A549 (cell line): ENCODE measurements at places on chromosomes 1 and 21.
A peak's percentile ranks its signal among the peaks of the same experiment; 100 is the strongest.

- DNase-seq: no peak
These were observed 73.1 kb upstream of the LRRN2 start for GRCh38 chr1:204758601-204759000.

GRCh38 chr1:93448983-93449804 is 1.3 kb downstream of the FNBP1L start:
- DNase-seq: peak; percentile 21

GRCh38 chr1:84988588-84988987 is 8.3 kb downstream of the MCOLN2 start:
- no peak for DNase-seq

- no peak for DNase-seq
These were observed 6.8 kb downstream of the SLC25A24 start for GRCh38 chr1:108193333-108193732.

DNA sequence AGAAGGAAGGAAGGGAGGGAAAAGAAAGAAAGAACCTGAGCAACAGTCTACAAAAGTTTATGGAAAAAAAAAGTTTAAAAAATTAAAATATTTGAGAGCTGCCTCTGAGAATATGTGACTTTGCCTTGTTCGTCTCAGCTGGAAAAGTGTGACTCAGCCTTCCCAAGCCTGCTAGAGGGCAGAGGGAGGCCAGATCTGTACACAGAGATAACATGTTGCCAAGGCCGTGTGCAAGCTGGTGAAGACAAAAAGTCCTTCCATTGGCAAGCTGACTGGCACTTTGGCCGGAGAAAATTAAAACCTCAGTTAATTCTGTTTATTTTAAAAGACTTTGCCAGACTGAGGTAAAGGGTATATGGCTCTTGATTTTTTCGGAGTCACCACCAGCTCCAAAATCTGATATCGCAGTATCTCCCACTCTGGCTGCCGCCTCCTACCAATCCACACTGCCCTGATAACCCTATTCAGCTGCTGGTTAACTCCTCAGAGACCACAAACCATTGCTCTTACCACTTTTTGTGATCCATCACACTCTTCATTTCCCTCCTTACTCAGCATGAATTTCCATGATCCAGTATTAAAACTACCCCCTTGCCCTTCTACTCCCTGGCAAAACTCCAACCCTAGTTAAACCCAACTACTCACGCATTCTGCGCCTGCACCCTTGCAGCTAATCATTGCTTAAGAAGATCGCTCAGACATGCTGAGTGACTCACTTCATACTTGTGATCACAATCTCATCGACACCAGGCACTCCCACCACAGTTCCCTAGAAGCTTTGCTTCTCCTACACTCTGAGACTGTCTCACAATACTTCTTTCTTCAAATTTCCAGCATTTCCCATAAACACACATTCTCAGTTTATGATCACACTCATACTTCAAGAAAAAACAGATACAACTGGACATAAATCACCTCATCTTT is 5.7 kb upstream of the PPP1R15B start:
- DNase-seq: peak; percentile 97

- no peak for DNase-seq
These were observed 137.1 kb downstream of the LIPI start for GRCh38 chr21:14073615-14074014.

GRCh38 chr1:167795810-167796740 is 74.3 kb downstream of the MPZL1 start:
- DNase-seq: peak; percentile 51

DNA sequence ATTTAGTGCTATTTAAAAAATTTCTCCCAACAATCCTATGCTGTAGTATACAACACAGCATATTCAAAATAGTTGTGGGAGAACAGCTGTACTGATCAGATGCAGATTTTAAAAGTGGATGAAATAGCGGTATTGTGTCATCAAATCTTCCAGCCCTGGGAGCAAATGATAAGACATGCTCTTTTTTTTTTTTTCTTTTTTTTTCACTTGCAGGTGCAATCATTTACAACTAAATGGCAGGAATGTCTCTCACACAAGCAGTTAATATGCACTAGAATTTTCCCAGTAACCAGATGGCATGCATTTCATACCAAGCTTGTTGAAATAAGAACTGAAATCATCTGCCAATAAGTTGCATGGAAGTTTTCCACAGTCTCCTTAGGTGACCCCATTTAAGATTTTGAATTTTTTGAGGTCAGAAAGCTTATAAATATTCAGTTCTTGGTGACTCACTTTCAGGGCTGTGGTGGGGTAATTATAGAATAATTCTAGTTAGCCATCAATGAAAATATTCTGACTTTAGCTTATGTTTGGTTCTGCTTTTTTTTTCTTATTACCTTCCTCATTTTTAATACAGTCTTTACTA is 623.9 kb upstream of the NR5A2 start:
- no peak for DNase-seq

- DNase-seq: no peak
These were observed 446.0 kb upstream of the LRRC7 start for GRCh38 chr1:69121723-69122122.

- DNase-seq: no peak
These were observed 234.8 kb downstream of the NCAM2 start for GRCh38 chr21:21233051-21233450.

DNA sequence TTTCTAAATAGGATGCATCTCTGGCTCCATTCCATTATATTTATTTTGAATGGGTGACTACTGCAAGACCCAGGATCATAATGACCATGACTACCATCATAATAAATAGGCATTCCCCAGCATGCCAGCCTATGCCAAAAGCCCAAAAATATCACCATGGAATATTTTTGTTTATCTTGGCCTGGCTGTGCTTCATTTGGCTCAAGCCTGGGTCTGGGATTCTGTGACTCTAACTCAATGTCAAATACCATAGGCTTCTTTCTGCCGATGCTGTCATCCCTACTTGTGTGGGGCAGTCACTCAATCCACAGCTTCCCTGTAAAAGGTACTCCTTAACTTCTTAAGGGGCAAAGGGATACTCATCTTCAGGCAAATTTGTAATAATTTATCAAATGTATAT is 66.6 kb downstream of the DIRAS3 start:
- no peak for DNase-seq

- no peak for DNase-seq
These were observed 185.7 kb downstream of the HIVEP3 start for GRCh38 chr1:41733021-41733420.

DNA sequence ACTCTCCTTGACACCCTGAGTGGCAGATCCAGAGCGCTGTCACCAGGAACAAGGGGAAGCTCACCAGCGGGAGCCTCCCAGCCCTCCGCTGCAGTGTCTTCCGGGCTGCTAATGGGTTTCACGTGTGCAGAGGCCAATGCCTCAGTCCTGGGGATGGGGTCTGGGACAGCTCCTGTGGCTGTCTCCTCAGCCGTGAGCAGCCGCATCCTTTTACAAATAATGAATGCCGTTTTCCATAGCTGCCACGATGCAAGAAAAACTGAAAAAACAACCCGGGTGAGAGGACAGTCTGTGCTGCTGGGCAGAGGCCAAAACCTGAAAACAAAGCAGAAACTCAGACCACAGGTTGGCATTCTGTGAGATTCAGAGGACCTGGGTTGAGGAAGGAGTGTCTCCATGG is 212.2 kb upstream of the RAB4A start:
- DNase-seq: no peak

DNA sequence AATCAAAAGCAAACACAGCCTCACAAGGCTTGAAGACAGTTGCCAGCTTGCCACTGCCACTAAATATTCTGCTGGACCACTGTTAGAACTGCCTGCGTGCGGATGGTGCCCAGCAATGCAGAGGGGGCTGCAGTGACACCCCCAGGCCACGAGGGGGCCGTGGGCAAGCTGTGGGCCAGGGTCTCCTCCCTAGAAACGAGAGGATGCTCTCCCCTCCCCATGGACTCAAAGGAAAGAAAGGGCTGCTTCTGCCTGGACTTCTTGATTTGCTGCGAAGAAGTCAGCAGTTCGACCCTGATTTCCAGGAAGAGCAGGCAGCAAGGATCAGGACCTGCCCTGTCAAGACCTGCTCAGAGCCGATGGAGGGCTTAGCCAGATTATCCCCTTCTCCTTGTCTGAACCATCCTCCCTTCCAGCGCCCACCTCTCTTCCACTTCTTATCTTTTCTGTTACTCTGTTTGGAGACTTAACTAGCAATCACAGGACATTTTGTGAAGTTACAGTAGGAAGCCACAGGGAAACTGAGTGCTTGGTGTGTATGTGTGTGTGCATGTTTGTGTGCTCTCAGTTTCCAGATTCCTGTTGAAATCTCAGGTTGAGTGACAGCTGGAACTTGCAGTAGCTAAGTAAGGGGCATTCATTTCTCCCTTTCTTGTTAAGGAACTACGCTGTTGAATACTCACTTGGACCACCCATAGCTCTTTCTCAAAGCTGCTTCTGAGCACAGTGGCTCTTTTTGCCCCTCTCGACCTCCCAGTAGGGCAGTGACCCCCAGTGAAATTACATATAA is 2.7 kb downstream of the MAN1C1 start:
- DNase-seq: no peak

DNA sequence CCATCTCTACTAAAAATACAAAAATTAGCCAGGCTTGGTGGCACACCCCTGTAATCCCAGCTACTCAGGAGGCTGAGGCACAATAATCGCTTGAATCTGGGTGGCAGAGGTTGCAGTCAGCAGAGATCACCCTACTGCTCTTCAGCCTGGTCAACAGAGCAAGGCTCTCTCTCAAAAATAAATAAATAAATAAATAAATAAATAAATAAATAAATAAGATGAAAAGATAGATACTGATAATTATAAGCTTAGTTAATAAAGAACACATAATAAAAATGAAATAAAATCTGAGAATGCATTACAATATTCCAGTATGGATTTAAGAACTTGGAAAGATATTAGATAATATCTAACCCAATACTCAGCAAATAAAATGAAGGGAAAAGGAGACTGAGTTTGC is 235.9 kb upstream of the DAB1 start:
- DNase-seq: no peak

GRCh38 chr21:42003051-42003461 is 7.1 kb downstream of the ZBTB21 start:
- DNase-seq: no peak

GRCh38 chr1:157156058-157156541 is 17.9 kb upstream of the ETV3 start:
- DNase-seq: peak; percentile 66

- DNase-seq: no peak
These were observed 11.3 kb upstream of the DNMT3L start for GRCh38 chr21:44273046-44273445.
